A549 treated with DMSO at 1 μM for 4 hours (cell line): ENCODE measurements at places on chromosomes 5 and 9. TPM values are rescaled to one million over a fixed set of nuclear protein-coding genes. Genes with fewer than 3 reads are reported as not detected.

DMXL1 gene
- 9.4 to 11.9 TPM (median 9.6 TPM) in 5 replicates for total RNA-seq

FAM169A gene
- 4.8 to 9.2 TPM (median 7.2 TPM) in 5 replicates for total RNA-seq

ABLIM3 gene
- total RNA-seq, result 5.7 to 8.2 TPM (median 6.7 TPM) in 5 replicates

CKMT2 gene
- total RNA-seq, result not detected in 5 replicates

SNX24 gene
- total RNA-seq, result 19.8 to 23.9 TPM (median 22.1 TPM) in 5 replicates

C5 gene
- total RNA-seq, result 11.6 to 16.5 TPM (median 13.9 TPM) in 5 replicates

OXCT1 gene
- total RNA-seq, result 2.5 to 3.8 TPM (median 3.4 TPM) in 5 replicates

ROR2 gene
- total RNA-seq, result 1.0 to 1.9 TPM (median 1.5 TPM) in 5 replicates

C5orf46 gene
- total RNA-seq, result not detected in 5 replicates

ZNF454 gene
- total RNA-seq, result not detected in 5 replicates

GABRA1 gene
- total RNA-seq, result not detected in 5 replicates

CDKN2B gene
- total RNA-seq, result not detected in 5 replicates

GRIA1 gene
- total RNA-seq, result 0.02 TPM in 1 of 5 replicates, not detected in the others

PCDHB14 gene
- 0.05 to 0.15 TPM (median 0.08 TPM) in 5 replicates for total RNA-seq

C5orf52 gene
- total RNA-seq, result not detected in 5 replicates

CDHR2 gene
- 0.04 to 0.08 TPM (median 0.06 TPM) in 5 replicates for total RNA-seq

SLC2A6 gene
- 15.4 to 21.8 TPM (median 20.4 TPM) in 5 replicates for total RNA-seq

PLPPR1 gene
- total RNA-seq, result not detected in 5 replicates

TAF11L12 gene
- 0.09 to 0.24 TPM in 2 of 5 replicates, not detected in the others for total RNA-seq

SPATA6L gene
- total RNA-seq, result 1.5 to 2.5 TPM (median 2.1 TPM) in 5 replicates

IFNB1 gene
- not detected in 5 replicates for total RNA-seq

LHX6 gene
- total RNA-seq, result 0.30 to 0.41 TPM (median 0.40 TPM) in 5 replicates

NUTM2F gene
- total RNA-seq, result not detected in 5 replicates

SLC23A1 gene
- 1.0 to 1.5 TPM (median 1.1 TPM) in 5 replicates for total RNA-seq

ZNF462 gene
- total RNA-seq, result 4.9 to 6.2 TPM (median 5.9 TPM) in 5 replicates

TTLL11 gene
- total RNA-seq, result 3.1 to 4.9 TPM (median 3.9 TPM) in 5 replicates

TRIO gene
- 102 to 115 TPM (median 105 TPM) in 5 replicates for total RNA-seq

BTNL8 gene
- total RNA-seq, result not detected in 5 replicates

RMI1 gene
- 10.5 to 15.2 TPM (median 12.5 TPM) in 5 replicates for total RNA-seq

CAMK4 gene
- 0.01 to 0.05 TPM in 2 of 5 replicates, not detected in the others for total RNA-seq

FOXE1 gene
- total RNA-seq, result 3.5 to 4.3 TPM (median 4.0 TPM) in 5 replicates

RCL1 gene
- total RNA-seq, result 39.9 to 43.9 TPM (median 41.9 TPM) in 5 replicates

OR1Q1 gene
- not detected in 5 replicates for total RNA-seq

SLC46A2 gene
- not detected in 5 replicates for total RNA-seq

CTSV gene
- 12.4 to 15.1 TPM (median 13.3 TPM) in 5 replicates for total RNA-seq

ZDHHC11B gene
- total RNA-seq, result 0.92 to 1.5 TPM (median 1.1 TPM) in 5 replicates

PCDHB12 gene
- 0.02 TPM in 1 of 5 replicates, not detected in the others for total RNA-seq

COL27A1 gene
- total RNA-seq, result 10.6 to 16.2 TPM (median 14.5 TPM) in 5 replicates

INSYN2B gene
- 0.64 to 1.3 TPM (median 0.95 TPM) in 5 replicates for total RNA-seq

FOXD1 gene
- 16.1 to 22.6 TPM (median 18.1 TPM) in 5 replicates for total RNA-seq

FAT2 gene
- total RNA-seq, result under 0.01 to 0.02 TPM in 2 of 5 replicates, not detected in the others

SNCAIP gene
- total RNA-seq, result 0.04 to 0.09 TPM in 2 of 5 replicates, not detected in the others

PARP8 gene
- 0.08 to 0.29 TPM (median 0.17 TPM) in 5 replicates for total RNA-seq

C5orf58 gene
- total RNA-seq, result not detected in 5 replicates

AQP7 gene
- total RNA-seq, result 0.21 to 0.43 TPM (median 0.32 TPM) in 5 replicates

GKAP1 gene
- total RNA-seq, result 3.8 to 7.0 TPM (median 5.5 TPM) in 5 replicates

PCDHB13 gene
- 0.05 to 0.09 TPM (median 0.06 TPM) in 5 replicates for total RNA-seq

C9 gene
- not detected in 5 replicates for total RNA-seq

ZSWIM6 gene
- total RNA-seq, result 5.4 to 7.9 TPM (median 7.1 TPM) in 5 replicates
